Stimulated activated CD4-positive, alpha-beta T cell treated with anti-CD3 and anti-CD28 coated beads, Interleukin-2, amount 100 ng/mL, for 4 hours (primary cell): ENCODE measurements at places on chromosomes 6 and 20.

- peak; percentile 17 for DNase-seq
These were observed 19.2 kb upstream of the FAM83C start for GRCh38 chr20:35311409-35311808.

DNA sequence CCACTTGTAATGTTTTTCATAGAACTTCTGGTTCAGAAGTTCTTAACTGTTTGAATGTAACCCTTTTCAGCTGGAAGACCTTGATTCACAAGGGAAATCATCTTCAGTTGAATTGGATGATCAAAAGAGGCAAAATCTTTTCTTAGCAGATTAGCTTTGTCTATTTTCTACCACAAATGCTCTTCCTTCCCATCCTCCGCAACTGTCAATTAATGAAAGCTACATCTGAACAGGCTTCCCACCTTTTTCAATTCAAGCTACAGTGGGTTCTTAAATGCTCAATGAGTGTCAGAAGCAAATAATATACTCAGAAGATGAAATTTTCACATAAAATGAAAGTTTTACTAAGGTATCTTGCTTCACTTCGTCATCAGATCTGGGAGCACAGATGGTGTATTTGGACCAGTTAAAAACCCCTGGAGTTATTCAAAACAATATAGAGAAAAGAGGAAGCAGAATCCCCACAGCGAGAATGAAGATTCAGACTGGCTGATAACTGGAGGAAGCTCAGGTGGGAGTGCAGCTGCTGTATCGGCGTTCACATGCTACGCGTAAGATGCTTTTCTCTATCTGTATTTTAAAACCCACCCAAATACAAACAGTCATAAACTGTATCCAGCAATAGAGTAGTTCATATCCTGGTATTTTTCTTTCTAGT is 19.4 kb downstream of the QRSL1 start:
- DNase-seq, result no peak

- no peak for DNase-seq
These were observed 192.2 kb downstream of the FARS2 start for GRCh38 chr6:5453546-5453945.

- DNase-seq, result no peak
These were observed 34.2 kb downstream of the NHSL1 start for GRCh38 chr6:138465007-138465645.

DNA sequence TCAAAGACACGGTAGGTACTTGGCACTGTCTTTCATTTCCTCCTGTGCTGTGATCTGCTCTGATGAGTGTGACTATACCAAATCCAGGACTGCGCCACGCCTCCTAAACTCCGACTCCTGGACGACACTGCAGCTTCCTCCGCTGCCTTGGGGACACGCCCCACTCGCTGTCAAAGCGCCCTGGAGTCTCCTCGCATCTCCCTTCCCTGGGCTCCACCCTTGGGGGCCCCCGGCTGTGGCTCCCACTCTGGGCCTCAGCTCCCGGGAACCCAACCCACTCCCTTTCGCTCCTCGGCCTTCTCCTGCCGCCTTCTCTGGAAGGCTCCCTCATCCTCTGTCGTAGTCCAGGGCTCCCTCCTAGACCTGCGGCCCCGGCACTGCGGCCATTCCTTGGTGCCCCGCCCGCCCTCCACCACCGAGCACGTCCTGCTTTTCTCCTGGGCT is 61.2 kb downstream of the RSPH3 start:
- DNase-seq, result no peak

- DNase-seq, result no peak
These were observed 69.1 kb downstream of the CBLN4 start for GRCh38 chr20:55936209-55936595.

- DNase-seq, result no peak
These were observed 13.2 kb downstream of the DNAJC5 start for GRCh38 chr20:63908008-63908682.

DNA sequence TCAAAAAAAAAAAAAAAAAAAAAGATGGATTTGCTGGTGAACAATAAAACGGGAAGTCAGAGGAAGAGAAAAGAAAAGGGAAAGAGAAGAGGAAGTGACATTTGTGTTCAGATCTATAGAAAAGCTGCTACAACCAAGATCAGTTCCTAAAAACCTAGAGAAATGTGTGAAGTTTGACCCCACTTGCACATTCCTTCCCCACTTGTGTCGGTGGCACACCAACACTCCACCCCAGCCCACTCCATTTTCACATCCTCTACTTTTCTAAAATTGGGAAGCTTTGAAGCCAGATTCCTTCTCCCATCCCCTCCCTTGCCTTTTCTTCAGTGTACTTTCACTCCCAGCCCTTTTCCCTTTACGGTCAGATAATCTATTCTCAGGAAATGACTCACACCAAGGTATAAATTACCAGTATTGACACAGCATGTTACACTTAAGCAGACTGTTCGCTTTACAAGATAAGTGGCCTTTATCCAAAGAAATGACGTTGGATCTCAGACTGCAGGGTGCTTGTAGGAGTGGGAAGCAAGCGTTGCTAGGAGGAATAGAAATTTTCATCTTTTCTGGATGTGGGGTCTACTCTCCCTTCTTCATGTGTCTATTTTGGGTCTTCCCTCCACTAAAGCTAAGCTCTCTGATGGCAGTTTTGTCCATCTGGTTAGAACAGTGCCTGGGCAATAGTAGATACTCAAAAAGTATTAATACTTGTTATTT is 92.5 kb upstream of the ADGRF1 start:
- no peak for DNase-seq

DNA sequence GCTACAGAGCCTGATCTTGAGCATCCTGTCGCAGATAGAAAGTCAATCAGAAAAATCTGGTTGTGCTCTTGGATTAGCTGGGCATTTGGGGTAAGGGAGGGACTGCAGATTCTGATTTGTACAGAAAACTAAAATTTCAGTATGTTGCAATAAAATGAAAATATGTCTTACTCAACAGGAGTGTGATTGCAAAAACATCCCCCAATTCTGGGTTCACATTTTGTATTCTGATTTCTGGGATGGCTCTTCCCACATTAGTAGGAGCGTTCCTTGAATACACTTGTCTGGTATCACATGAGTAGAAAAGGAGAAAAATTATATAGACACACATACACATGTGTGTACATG is 40.5 kb downstream of the PANK2 start:
- no peak for DNase-seq

- DNase-seq, result no peak
These were observed 96.5 kb downstream of the HFE start for GRCh38 chr6:26183581-26184366.

GRCh38 chr6:157396026-157396425 is 15.0 kb downstream of the ZDHHC14 start:
- DNase-seq, result no peak

GRCh38 chr6:89575562-89575960 is 63.0 kb downstream of the LYRM2 start:
- no peak for DNase-seq

- DNase-seq, result no peak
These were observed 143.3 kb downstream of the UST start for GRCh38 chr6:148890096-148890495.

GRCh38 chr6:108927927-108928326 is 79.7 kb downstream of the ARMC2 start:
- no peak for DNase-seq

- DNase-seq, result no peak
These were observed 46.9 kb downstream of the LYRM4 start for GRCh38 chr6:5213836-5214235.

DNA sequence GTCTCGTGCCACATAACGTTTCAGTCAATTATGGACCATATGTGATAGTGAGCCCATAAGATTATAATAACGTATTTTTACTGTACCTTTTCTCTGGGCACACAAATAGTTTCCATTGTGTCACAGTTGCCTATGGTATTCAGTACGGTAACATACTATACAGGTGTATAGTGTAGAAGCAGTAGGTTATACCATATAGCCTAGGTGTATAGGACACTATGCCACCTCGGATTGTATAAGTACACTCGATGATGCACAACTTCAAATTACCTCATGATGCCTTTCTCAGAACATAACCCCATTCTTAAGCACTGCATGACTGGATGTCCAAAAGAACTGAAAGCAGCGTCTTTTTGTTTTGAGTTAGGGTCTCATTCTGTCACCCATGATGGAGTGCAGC is 59.5 kb upstream of the MYO6 start:
- no peak for DNase-seq

DNA sequence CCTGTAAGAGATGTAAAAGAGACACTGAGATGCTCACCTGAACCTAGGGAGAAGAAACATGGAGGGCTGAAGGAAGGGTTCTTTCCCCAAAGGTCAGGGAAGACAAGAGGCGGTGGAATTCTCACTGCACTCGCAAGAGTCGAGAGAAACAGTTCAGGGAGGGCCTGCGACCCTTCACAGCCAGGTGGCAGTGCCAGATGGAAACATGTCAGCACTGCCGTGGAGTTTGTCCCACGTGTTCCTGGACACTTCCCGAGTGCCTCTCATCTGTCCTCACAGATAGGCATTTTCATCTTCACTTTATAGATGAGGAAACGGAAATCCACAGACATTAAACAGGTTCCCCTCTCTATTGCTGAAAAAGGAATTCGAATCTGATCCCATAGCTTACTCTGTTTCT is 70.4 kb upstream of the SYNJ2 start:
- DNase-seq, result no peak

DNA sequence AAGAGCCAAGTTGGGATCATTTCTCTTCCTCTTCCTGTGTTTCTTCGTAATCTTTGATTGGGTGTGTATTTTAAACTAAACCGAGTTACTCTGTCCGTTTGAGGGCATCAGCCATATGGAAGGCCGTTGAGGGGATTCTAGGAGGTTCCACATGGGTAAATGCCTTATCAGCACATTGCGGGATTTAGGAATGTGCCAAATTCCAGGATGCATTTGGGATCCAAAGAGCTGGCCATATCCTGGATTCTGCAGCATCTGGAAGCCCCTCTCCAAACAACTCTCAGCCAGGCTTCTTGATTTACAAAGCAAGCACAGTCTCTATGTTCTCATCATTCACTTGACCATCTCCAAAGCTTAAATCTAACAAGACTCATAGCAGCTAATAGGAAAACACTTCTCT is 67.6 kb upstream of the RIN2 start:
- no peak for DNase-seq
